ENCODE measurements at places on chromosomes 6 and 20.

GRCh38 chr20:18176318-18176785 is 38.7 kb downstream of the KAT14 start:
- DNase-seq, result no peak

DNA sequence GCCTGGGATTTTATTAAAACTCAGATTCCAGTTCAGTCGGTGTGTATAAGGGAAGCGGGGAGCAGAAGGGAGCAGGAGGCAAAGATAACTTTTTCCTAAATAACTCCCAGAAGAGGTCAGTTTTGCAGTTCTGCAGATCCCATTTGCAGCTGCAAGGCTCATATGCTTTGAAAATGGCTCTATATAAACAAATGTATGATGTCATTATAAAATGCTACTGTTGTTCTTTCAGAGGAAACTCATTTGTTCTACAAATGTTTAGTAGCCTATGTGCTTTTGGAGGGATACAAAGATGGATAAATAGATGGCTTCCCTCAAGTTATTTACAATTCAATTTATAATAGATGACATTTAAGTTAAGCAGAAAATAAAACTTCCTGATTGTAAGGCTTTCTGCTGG is 29.2 kb upstream of the DSP start:
- DNase-seq, result no peak

DNA sequence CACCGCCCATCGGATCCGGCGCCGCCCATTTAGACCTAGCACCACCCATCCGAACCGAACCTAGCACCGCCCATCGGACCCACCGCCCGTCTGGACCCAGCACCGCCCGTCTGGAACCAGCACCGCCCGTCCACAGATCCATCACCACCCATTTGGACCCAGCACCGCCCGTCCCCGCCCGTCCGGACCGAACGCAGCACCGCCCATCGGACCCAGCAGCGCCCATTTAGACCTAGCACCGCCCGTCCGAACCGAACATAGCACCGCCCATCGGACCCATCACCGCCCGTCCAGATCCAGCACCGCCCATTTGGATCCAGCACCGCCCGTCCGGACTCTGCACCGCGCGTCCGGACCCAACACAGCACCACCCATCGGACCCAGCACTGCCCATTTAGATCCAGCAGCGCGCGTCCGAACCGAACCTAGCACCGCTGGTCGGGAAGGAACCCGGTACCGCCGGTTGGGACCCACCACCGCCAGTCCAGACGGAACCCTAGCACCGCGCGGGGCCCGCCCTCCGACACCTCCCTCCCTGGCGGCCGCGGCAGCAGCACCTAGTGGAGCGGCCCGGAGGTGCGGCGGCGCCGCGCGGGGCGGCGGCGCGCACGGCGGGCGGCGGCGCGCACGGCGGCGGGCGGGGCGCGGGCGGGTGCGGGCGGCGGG is 348 bp upstream of the AFDN start:
- peak; percentile 62 for DNase-seq

DNA sequence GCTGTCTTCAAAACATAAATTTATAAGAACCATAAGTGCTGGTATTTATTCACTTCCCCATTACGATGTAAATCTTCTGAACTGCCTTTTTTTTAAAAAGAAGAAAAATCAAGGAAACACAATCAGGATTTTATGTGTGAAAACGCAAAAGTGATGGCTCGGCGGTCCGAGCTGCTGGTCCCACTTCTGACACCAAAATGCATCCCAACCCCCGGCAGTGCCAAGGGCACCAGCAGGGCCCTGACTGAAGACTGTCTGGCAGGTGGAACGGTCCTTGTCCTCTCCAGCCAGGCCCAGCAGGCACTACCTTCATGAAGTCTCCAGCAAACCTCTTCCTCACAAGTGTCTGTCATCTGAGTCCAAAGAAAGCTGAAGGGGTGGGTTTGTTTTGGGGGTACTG is 41.2 kb downstream of the TBC1D7 start:
- DNase-seq, result no peak

DNA sequence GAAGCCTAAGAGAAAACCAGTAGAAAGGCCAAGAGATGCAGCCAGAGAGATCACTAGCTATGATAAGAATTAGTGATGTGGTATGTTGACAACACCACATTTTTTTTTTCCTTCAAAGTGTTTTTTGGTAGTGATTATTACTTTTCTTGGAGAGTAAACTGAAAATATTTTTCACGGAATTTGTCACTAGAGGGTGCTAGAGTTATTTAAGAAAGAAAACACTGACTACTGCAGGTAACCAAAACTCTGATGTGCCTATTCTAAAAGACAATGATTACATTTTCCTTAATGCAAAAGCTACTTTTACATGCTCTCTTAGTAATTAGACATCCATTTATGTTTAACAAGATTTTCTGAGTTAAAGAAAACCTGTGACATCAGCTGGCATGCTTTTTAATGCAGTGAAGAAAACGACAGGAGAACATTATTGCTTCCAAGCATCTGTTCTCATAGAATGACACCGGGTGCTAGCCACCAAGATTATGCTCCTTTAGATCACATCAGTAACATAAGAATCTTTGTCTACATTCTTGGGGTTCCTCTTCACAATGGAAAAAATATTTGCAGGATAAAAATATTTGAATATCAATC is 28.8 kb downstream of the RWDD2A start:
- no peak for DNase-seq

GRCh38 chr6:150435832-150436231 is 67.0 kb downstream of the IYD start:
- no peak for DNase-seq

DNA sequence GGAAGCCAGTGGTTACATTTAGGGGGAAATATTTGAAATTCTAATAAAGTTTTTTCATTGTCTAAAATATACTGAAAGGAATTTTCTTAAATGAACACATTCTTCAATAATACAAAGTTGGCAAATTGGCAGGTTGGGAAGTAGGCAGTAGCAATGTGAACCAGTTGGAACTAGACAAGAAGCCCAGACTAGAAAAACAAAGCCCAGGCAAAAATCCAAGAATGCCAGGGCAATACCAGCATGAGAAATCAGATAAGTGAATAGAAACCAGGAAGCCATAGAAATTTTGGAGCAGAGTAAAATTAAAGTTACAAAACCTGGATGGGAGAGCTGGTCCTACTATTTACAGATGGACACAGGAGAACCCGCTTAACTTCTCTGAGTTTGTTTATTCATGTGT is 52.2 kb downstream of the TPBG start:
- no peak for DNase-seq

GRCh38 chr20:34100576-34100975 is 11.5 kb downstream of the EIF2S2 start:
- no peak for DNase-seq

- no peak for DNase-seq
Measured at GRCh38 chr6:35183281-35183680, 30.5 kb upstream of the SCUBE3 start.

DNA sequence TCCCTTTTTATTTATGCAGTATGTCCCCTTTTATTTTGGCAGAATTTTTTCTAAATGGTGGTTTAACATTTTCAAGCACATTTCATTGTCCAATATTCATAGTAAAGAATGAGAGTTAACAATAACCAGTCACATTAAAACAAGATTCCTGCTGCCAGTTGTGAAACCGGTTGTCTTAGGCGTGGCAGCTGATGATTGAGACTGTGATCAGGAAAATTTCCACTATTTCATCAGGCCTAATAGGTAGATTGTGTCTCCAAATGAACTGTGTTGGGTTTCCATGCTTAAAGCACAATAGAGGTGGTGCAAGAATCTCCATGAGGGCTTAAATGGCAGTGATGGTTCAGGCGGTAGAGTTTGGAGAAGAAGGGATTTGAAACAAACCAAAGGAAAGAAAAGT is 15.3 kb downstream of the PRDM1 start:
- DNase-seq, result no peak

- DNase-seq, result no peak
Measured at GRCh38 chr20:45937765-45938164, 3.3 kb downstream of the PCIF1 start.

GRCh38 chr6:111456208-111456607 is 26.8 kb downstream of the REV3L start:
- no peak for DNase-seq

DNA sequence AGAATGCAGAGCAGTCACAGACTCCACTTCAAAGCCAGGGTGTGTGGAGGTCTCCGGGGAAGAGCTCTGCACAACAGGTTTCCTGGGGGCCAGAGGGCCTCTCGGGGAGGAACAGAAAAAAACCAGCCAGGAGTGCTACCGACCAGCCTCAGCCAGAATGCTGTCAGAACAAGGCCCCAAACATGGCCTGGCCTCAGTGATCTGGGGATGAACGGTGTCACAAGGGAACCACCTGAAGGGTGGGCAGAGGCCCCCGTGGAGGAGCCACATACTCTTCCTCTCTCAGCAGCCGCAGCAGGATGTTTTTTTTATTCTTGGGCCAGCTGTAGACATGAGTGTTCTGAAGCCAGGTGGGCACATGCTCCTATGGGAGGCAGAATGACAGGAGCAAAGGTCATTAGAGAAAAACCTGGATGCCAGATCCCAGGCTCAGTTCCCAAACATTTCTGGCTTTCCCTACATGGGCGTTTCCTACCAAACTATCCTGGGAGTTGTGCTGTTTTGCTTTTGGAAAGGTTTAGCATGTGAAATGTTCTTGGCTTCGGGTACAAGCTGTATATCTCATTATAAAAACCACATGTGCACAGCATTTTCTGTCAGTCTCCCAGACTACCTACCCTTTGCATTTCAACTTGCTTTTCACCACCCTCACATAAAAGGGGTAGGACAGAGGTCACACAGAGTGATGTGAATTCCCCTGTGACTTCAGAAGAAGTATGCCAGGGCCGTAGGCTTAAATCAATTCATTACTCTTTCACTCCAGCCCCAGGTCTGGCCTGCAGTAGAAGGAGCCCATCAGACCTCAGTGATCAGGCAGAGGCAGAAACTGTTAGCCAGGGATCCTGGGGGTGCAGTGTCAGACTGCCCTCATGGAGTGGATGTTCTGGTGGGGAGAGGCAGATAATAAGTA is 46.2 kb downstream of the TRAF3IP2 start:
- DNase-seq, result no peak

- DNase-seq, result no peak
Measured at GRCh38 chr6:75850026-75850833, 101.2 kb downstream of the MYO6 start.

GRCh38 chr6:82033631-82034211 is 213.8 kb downstream of the IBTK start:
- no peak for DNase-seq

DNA sequence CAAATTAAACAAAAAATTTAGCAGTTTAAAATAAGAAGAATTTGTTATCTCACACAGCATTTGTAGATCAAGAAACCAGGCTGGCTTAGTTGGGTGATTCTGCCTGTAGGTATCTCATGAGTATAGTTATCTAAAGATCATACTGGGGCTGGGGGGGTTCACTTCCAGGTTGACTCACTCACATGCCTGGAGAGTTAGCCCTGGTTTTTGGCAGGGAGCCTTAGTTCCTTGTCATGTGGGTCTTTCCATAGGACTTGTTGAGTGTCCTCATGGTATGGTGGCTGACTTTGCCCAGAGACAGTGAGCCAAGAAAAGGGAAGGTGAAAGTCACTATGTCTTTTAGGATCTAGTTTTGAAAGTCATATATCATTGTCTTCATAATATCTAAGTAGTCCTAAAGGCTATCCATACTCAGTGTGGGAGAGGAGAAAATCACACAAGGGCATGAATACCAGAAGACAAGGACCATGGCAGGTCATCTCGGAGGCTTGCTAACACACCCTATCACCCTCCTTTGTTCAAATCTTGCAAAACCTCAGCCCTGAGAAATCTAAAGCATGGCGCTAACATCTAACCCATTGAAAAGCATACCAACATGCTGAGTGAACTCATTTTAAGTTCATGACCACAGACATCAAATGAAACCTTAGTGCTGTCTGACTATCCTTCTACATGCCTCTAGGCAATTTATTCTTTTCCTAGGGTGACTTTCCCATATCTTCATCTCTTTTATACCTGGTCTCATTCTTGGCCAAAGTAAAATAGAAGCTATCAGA is 39.2 kb downstream of the CYP24A1 start:
- DNase-seq, result no peak

- DNase-seq, result peak; percentile 3
Measured at GRCh38 chr6:87139236-87139635, 16.1 kb upstream of the ZNF292 start.

DNA sequence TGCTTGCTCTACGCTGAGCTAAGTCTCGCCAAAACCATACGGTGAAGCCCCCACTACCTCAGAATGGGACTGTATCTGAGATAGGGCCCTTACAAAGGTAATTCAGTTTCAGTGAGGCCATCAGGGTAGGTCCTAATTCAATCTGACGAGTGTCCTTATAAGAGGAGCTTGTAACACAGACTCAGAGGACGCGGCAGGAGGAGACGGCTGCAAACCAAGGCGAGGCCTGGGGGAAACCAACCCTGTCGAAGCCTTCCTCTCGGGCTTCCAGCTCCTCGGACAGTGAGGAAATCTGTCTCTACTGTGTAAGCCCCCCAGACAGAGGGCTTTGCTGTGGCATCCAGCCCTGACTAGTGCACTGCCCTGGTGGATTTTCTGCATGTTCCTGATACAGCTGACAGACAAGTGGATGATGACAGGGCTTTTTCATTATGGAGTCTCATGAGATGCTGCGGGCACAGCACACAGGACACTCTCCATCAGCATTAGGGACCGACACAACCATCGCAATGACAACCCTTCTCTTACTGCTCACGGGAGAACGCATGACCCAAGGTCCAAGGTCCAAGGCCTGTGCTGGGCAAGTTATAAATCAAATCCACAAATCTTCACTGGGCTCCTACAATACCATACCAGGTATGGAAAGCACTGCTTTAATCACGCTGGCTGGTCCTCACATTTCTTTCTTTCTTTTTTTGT is 48.2 kb downstream of the SSR1 start:
- no peak for DNase-seq

GRCh38 chr6:168318579-168319278 is 848 bp downstream of the DACT2 start:
- DNase-seq, result no peak

- no peak for DNase-seq
Measured at GRCh38 chr20:50278684-50279531, 88.3 kb downstream of the CEBPB start.

- no peak for DNase-seq
Measured at GRCh38 chr6:107736713-107737396, 87.3 kb downstream of the SCML4 start.

- DNase-seq, result no peak
Measured at GRCh38 chr20:61829526-61829925, 236.2 kb downstream of the TAF4 start.

DNA sequence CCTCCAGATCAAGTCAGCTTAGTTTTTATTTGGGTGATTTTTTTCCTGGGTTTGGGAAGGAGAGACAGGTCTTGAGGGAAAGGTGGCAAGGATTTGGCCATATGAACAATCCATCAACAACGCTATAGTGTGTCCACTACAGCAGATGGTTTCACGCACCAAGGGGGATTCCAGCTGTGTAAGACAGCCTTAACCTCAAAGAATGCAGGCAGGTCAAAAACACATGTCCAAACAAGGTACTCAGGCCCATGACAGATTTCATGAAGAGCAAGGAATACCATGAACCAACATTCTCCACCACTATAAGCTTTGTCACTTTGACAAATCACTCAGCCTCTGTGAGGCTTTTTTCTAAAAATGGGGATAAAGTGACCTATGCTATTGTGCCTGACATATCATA is 2.0 kb downstream of the AIF1 start:
- no peak for DNase-seq
